Foreskin melanocyte (primary cell): ENCODE measurements at places on chromosomes 12 and 14.

DNA sequence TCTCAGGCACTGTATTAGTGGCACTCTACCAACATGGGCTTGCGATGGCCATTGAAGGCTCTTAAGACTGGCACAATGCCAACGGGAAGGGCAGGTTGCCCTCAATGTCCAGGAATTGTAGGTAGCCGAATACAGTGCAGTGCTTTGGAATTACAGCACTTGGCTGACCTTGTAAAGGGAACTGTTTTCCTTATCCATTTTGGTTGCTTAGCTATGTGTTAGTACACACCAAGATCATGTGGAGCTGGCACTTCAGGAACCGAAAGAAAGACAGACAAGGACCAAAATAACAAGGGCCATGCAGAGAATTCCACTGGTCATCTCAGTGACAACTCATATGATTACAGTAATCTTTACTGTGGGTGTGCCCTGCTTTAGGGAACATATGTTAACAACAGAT lies 72.7 kb downstream of the DYRK2 start:
- no peak for DNase-seq

- no peak for DNase-seq
These were observed 108.8 kb downstream of the RAD51B start for GRCh38 chr14:67928375-67928774.

- no peak for DNase-seq
These were observed 940 bp downstream of the MOAP1 start for GRCh38 chr14:93183596-93184317.

DNA sequence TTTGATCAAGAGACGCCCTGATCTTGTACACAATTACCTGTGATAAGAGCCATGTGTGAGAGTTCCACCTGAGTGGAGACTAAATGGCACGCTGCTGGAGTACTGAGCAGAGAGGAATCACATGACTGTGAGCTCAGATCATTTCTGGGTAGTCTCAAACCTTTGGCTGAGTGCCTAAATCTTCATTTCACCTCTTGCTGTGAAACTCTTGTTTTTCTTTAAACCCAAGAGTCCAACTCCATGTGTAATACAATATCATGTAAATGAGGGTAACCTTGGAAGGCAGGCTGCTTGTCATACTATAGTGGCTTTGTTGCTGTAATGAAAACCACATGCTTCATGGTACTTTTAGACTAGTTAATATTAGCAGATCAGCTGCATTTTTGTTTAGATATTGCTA lies 156.9 kb downstream of the CAND1 start:
- no peak for DNase-seq

DNA sequence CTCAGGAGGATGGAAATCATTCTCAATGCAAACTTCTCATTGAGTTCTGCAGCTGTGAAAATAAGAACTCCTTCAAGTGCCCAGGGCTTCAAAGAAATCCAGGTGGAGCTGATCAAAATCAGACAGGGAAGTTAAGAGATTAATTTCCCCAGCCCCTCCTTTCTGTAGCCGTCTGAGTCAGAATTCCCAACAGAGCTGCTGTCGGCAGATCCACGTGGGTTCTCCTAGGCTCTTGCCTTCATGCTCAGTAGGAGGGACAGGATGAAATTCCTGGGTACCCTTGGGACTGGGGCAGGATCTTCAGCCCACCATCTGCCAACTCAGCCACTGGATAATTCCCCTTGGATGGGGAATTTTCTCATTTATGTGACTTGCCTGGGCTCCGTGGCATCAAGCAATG lies 13.3 kb downstream of the TGFB3 start:
- DNase-seq, result no peak

- DNase-seq, result no peak
These were observed 141.2 kb upstream of the NOS1 start for GRCh38 chr12:117502633-117503032.

GRCh38 chr12:91920276-91920675 lies 225.4 kb downstream of the BTG1 start:
- DNase-seq, result no peak

DNA sequence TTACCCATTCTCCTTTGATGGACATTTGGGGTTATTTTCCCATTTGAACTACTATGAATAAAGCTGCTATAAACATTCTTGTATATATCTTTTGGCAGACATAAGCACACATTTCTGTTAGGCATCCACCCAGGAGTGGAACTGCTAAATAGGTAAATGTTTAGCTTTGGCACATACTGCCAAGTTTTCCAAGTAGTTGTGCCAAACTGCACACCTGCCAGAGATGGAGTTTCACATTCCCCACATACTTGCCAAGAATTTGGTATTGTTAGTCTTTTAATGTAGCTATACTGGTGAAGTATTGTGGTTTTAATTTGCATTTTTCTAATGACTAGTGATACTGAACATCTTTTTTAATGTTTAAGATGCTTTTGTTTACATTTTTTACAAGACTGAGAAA lies 201.0 kb downstream of the GXYLT1 start:
- DNase-seq, result no peak

- DNase-seq, result no peak
These were observed 31.7 kb upstream of the TDRD9 start for GRCh38 chr14:103896578-103896977.

- DNase-seq, result no peak
These were observed 15.2 kb upstream of the CDK2AP1 start for GRCh38 chr12:123286652-123287373.

GRCh38 chr14:65208548-65208947 lies 106.2 kb upstream of the MAX start:
- DNase-seq, result no peak
